ENCODE measurements at places on chromosomes 11 and 22.

DNA sequence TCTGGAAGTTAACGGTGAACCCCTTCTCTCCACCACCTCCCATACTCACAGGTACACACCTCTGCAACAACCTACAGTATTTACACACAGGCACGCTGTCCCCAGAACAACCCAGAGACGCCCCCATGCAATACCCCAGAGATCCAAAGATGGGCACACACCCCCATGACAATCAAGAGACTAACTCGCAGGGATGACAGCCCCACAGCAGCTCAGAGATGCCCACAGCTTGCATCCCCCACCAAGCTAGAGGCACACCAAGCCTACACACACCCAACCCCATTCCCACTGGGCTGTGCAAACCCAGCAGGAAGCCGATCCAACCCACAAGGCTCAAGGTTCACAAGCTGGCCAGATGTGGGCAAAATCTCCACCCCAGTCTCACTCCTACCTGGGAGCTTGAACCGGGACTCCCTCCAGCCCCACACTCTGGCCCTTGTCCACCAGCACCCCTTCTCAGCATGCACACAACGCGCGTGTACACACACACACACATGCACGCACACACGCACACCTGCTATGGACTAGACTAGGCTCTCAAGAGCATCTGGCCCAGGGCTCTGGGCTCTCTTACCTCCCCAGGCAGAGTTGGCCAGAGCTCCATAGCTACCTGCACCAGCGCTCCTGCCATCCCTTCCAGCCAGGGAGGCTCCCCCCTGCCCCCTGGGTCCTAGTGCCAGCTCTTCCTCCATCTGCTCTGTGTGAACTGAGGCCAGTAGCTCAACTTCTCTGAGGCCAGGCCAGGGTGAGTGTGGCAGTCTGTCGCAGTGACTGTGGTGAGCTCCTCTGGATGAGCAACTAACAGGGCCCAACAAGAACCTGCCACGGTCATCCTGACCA is 11.5 kb downstream of the STARD10 start:
- no peak for DNase-seq

- DNase-seq: peak; percentile 50
These were observed 61.7 kb downstream of the PARVB start for GRCh38 chr22:44085743-44086270.

- no peak for DNase-seq
These were observed 56.8 kb upstream of the GAB2 start for GRCh38 chr11:78474451-78474850.

DNA sequence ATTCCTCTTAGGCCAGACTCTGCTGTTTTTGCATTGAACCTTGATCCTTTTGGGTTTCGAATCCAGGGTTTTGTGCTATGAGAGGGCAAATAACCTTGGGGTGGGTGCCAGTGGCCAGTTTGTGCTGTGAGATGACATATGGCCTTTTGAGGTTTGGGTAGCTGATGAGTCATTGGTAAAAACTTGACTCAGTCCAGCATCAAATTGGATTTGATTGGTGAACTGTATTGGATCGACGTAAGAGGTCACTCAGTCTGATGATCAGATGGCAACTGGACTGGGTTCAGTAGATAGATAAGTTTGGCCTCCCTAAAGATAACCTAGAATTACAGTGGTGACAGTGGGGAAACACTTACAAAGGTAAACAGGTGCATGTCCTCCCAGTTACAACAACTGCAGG is 41.0 kb upstream of the XKR3 start:
- no peak for DNase-seq

GRCh38 chr22:26430600-26430999 is 1.5 kb downstream of the ASPHD2 start:
- DNase-seq: no peak

GRCh38 chr11:72493426-72494108 is 59.2 kb upstream of the CLPB start:
- no peak for DNase-seq

GRCh38 chr11:14117632-14118031 is 155.1 kb downstream of the SPON1 start:
- no peak for DNase-seq

All from HFFc6 (cell line).